ENCODE measurements at places on chromosomes 2 and 18.

DNA sequence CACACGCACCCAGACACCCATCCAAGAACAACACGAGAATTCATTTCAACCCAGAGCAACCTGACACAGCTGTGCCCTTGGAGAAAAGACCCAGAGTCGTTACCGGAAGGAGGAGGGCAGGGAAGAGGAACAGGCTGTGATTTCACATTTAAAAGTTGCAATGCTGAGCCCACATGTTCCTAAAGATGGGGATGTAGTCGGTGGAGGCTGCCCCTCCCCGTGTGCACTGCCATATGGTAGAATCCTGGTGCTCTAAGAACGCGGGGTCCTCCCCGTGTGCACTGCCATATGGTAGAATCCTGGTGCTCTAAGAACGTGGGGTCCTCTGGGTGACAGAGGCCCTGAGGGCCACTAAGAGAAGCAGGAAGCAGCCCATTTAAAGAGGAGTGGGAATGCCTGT, 10.9 kb downstream of the MTERF4 start:
- DNase-seq, result no peak

GRCh38 chr2:216830346-216830745, 29.5 kb downstream of the TNP1 start:
- DNase-seq, result no peak

DNA sequence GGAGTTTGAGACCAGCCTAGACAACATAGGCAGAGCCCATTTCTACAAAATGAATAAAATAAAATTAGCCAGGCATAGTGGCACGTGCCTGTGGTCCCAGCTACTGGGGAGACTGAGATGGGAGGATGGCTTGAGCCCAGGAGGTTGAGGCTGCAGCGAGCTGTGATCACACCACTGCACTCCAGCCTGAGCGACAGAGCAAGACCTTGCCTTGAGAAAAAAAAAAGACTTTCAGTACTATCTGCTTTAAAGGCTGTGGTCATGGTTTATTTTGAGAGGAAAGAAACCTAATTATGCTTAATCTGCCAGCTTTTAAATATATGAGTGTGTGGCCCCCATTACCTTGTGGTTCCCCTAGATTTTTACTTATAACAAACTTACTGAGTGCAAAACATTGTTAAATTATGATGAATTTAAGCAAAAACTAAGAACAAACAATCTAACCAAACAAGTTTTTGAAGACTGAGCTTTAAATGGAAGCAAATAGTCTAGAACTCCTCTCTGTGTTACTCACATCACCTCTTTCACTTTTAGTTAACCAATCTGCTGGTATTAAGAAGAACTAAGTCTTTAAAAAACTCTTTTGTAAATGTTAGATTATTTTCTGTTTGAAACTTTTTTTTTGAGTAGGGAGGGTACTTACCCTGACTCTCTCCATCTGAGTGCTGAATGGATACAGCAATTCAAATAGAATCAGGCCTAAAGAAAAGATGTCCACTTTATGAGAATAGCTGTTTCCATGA, 65.4 kb downstream of the EIF2AK3 start:
- DNase-seq, result no peak

GRCh38 chr2:143559147-143559546, 429.9 kb downstream of the ARHGAP15 start:
- DNase-seq, result no peak

GRCh38 chr18:10239991-10240634, 214.3 kb upstream of the APCDD1 start:
- DNase-seq, result no peak

DNA sequence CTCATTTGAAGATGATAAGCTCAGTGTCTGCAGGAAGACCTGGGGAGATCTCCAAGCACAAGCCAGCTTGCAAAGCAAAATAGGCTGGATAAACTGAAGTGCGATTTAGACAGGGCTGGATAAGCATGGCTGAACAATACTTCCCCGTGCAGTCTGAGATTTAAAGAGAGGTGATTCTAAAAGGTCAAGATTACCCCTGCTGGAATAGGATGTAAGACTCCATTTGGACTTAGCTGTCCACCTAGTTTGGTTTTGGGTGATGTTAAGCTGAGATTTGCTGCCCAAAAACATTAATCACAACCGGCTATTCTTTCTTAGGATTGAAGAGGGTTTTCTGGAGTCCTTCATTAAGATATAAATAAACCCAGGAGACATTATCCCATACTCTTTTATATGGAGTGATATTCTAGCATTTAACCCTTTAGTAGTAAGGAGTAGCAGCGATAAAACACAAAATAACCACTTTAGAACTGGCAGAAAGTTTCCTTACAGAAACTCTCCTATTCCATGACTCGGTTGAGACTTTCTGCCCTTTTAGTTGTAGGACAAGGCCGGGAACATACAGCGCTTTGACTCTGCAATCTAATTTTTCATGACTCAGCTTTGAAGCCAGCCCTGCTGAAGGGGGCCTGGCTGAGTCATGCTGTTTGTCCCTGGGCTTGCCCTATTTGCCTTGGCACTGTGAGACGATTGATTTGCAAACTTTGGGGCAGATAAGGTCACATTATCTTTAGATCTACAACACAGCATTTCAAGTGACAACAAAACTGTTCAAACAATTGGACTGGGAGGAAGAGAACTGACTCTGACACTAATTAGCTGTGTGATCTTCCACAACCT, 238.2 kb downstream of the GCA start:
- DNase-seq, result peak; percentile 24

GRCh38 chr2:40474306-40474705, 22.4 kb upstream of the SLC8A1 start:
- no peak for DNase-seq

- DNase-seq, result no peak
Measured at GRCh38 chr2:88099798-88100488, 27.9 kb downstream of the FABP1 start.

DNA sequence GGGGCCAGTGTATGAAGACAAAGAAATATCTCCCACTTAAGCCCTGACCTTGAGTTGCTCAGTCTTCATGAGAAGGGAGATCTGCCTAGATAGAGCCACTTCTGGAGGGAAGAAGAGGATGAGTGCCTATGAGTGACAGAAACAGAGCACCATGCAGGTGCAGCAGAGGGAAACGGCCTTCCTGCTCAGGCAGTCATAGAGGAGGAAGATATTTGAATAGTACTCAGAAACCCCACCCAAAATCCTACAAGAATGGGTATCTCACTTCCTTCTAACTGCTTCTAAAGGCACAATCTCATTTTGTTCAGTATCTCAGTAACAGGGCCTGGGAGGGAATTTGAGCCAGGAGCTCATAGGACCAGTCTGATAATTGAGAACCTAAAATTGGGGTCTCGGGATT, 339.3 kb downstream of the ALK start:
- DNase-seq, result no peak
